ENCODE measurements at places on chromosomes 2 and 18.
A peak's percentile ranks its signal among the peaks of the same experiment; 100 is the strongest.

DNA sequence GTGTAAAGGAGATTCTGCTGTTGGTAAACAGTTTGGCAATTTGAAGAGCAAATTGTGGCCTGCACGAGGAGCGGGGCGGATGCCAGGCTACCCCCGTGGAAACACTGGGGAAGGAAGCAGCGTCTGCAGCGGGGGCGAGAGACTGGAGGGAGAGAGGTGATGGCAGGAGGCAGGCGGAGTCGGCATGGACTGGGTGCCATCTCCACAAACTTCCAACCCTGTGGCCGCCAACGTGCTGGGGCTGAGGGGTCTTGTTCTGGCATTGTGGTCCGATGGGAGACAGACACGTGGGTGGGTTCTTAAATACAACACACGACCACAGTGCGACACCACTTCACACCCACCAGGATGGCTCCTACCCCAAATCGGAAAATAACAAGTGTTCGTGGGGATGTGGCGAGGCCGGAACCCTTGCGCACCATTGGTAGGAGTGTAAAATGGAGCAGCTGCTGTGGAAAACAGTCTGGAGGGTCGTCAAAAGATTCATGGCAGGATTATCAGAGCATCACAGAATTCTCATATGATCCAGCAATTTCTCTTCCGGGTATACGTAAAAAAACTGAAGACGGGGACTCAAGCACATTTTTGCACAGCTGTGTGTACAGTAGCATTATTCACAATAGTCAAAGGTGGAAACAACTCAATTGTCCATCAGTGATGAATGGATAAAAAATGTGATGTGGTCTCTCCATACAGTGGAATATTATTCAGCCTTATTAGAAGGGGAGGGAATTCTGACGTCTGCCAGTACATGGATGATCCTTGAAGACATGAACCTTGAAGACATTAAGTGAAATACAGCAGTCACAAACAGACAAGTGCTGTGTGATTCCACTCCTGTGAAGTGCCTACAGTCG, 82.4 kb upstream of the HPCAL1 start:
- DNase-seq, result no peak

- no peak for DNase-seq
These were observed 255.0 kb upstream of the EPAS1 start for GRCh38 chr2:46042207-46042637.

DNA sequence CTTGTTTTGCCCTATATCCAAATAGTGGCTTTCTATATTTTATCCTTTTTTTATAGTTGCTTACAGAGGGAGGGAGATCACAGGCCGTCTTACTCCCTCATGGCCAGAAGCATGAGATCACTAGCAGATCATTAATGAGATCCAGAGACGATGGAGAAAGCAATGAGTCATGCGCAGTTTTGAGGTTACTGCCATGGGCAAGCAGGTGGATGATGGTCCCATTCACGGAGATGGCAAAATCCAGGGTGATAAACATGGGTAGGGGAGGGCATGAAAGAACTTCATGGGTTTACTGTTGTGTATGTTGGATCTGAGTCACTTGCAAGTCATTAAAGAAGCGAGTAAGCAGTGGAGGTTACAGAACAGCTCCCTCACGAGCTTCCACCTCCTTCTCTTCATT, 60.4 kb downstream of the C18orf63 start:
- no peak for DNase-seq

GRCh38 chr18:50796495-50796894, 23.3 kb downstream of the MRO start:
- no peak for DNase-seq

GRCh38 chr2:12424219-12424618, 292.5 kb upstream of the TRIB2 start:
- DNase-seq, result no peak

GRCh38 chr2:13968811-13969210, 663.7 kb upstream of the LRATD1 start:
- no peak for DNase-seq

GRCh38 chr18:48321536-48321935, 87.6 kb downstream of the ZBTB7C start:
- no peak for DNase-seq

DNA sequence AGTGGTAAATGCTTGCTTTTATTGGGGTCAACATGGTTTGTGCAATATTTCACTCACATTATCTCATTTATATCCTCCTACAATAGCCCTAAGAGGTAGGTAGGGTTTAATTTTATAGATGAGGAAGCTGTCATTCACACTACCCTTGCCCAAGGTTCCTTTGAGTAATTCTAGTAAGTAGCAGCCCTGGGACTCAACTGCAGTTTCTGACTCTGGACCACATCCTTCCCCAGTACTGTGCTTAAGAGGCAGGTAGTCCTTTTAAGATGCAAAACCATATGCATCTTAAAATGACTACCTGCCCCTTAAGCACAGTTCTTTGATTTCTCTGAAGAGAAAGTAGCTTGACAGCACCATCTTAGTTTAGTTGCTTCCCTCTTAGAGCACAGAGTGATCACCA, 15.7 kb upstream of the NT5C1B start:
- no peak for DNase-seq

- peak; percentile 52 for DNase-seq
These were observed at the start of gene GBX2 for GRCh38 chr2:236168110-236169080. TSS of gene GBX2 (minus strand) at chr2:236168386. CDS start at chr2:236167971, 415 bp downstream.

- no peak for DNase-seq
These were observed 163.0 kb downstream of the FAM210A start for GRCh38 chr18:13563390-13563805.

GRCh38 chr2:33430077-33430476, 46.4 kb upstream of the RASGRP3 start:
- DNase-seq, result no peak

GRCh38 chr2:49255409-49255971, 101.2 kb upstream of the FSHR start:
- no peak for DNase-seq

DNA sequence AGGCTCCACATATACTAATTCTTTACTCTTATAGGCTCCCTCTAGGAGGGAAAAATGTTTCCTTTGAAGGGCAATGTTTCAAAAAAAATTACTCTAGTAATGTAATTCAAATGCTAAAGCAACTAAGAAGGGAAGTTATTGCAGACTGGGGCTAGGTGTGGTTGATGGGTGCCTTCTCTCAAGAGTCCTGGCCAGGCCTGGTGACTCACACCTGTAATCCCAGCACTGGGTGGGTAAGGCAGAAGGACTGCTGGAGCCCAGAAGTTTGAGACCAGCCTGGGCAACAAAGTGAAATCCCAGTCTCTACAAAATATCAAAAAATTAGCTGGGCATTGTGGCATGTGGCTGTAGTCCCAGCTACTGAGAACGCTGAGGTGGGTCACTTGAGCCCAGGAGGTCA, 31.2 kb upstream of the CDKL4 start:
- no peak for DNase-seq

DNA sequence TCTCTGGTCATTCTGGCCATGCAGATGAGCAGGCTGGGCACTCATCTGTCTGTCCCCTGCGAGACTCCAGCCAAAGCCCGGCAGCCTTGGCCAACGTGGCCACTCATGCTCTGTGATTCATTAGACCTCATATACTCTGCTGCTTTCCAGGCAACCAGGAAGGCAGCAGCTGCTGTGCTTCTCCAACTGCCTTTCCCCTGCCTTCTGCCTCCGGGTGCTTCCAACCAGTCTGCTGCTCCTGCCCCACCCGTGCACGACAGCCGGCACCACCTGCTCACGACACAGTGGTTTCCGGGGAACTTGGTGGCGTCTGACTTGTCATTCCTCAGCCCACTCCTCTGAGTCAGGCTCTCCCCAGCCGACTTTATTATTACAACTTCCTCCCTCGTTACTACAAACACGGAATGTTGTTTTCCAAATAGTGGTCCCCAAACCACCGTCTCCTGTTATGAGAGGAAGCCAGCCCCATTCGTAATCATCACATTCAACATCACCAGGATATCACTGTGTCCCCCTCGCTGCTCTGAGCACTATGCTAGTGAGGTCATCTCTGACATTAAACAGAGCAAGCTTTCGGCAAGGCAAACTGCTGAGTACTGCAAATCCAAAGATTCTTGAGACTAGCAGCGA, 392.4 kb downstream of the ALK start:
- DNase-seq, result peak; percentile 82

DNA sequence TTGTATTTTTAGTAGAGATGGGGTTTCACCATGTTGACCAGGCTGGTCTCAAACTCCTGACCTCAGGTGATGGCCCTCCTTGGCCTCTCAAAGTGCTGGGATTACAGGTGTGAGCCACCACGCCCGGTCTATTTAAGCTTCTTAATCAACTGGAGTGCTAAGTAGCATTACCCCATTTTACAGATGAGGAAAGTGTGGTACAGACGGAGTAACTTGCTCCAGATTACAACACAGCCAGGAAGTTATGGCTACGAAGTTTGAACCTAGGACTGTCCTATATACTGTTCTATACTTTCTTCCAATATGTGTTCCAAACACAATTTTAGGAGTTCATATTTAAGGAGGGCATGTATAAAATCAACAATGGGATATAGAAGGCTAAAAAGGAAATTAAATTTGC, 197.7 kb downstream of the TGIF1 start:
- no peak for DNase-seq

GRCh38 chr18:32152705-32153448, 37.0 kb upstream of the MEP1B start:
- DNase-seq, result no peak

DNA sequence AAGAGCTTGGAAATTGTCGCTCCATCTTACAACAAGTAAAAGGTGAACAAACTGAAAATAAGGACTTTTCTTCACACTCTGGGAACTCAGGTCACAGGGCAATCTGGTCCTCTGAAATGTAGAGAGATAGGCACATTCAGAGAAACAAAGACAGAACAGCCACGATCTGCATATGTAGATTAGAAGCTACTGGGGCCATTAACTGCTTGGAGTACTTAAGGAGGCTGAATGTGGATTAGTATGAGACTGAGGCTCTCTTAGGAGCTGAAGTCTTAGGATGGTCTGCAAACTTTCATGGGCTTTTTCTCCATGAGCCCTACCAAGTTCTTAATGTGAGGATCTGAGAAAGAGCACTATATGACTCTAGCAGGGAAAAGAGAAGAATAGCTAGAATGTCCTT, 265.3 kb upstream of the NXPH2 start:
- no peak for DNase-seq

- no peak for DNase-seq
These were observed 4.2 kb downstream of the ADCY3 start for GRCh38 chr2:24915796-24916195.

- DNase-seq, result no peak
These were observed 365 bp downstream of the NDUFB3 start for GRCh38 chr2:201072201-201072530.

- DNase-seq, result no peak
These were observed 356.8 kb downstream of the NR4A2 start for GRCh38 chr2:155975734-155976133.

DNA sequence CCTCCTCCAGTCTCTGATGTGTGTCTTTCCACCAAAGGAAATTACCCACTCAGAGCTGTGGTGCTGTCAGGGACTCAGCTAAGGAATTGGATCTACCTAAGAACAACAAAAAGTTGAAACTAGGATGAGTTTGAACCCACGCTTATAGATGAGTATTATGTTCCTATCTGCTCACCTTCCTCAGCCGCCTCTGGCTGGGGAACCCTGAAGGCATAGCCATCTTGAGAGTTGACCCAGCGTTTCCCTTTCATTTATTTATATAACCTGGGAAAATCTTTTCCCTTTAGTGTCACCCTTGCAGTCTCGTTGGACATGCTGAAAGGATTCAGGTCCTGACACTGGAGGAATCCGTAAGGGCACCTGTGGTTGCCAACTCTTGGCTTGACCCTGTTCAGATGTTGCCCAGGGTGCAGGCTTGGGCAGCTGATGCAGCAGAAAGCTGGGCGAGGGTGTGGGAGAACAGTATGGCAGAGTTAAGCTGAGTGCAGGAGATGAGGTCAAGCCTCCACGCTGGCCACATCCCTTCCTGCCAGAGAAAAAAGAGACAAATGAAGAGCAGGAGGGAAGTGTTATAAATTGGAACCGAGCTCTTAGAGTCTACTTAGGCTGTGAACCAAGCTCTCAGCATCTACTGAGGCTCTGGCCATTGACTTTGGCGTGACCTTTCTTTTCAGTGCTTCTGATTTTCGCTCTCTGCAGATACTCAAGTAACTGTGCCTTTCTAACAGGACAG, 1.9 kb downstream of the CDH20 start:
- DNase-seq, result no peak

- peak; percentile 25 for DNase-seq
These were observed 452.7 kb downstream of the TGIF1 start for GRCh38 chr18:3902676-3903075.

GRCh38 chr18:37395138-37395537, 170.5 kb downstream of the CELF4 start:
- DNase-seq, result no peak

DNA sequence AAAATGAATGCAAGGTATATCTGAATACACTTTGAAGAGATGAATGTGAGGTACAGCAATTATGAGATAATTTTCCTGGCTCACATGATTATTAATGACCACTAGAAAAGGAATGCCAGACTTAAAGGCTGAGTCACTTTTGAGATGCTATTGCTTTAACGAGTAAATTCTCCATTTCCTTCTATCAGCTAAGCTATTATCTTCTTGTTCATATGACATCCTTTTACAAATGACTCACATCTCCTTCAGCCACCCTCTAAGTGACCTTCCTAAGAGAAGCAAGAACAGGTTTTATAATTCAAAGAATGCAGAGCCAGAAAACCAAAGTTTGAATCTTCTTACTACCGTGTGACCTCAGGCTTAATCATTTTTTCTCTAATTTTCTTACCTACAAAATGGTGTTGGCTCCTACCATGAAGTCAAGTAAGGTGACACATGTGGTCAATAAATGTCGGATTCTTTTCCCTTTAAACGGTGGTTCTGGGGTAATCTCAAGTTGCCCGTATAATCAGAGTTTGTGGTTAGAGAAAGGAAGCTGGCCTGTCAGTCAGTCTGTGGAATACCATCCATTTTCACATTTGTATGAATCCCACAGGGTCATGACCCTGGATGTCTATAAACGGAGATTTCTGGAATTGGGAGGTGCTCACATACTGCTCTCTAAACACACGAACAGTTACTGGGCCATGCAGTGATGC, 184.0 kb upstream of the PID1 start:
- peak; percentile 96 for DNase-seq

DNA sequence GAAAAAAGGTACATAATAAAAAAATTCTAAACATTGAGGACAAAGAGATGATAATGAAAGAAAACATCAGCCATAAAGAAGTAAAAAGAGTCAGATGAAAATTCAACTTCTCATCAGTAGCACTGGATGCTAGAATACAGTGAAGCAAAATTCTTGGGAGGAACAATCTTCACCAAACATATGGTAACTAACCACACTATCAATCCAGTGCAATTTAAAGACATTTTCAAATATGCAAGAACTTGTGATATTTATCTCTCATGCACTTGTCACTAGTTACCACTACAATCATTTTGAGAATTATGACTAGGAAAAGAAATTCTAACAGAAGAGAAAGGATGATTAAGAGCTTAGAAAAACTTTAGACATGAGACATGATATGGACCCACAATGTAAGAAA, 127.4 kb downstream of the RTTN start:
- DNase-seq, result no peak

- no peak for DNase-seq
These were observed 206.7 kb upstream of the APCDD1 start for GRCh38 chr18:10247742-10248082.

Data from brain microvascular endothelial cell (primary cell).